Diencephalon (tissue), 1 donor: ENCODE measurements at places on chromosomes 1 and 21. TPM values are rescaled to one million over a fixed set of nuclear protein-coding genes. Genes with fewer than 3 reads are reported as not detected.

HJV gene
- total RNA-seq = 0.23 TPM

GPR3 gene
- 0.69 TPM for total RNA-seq

UBXN11 gene
- 9.9 TPM for total RNA-seq

GIPC2 gene
- 0.46 TPM for total RNA-seq

WNT3A gene
- total RNA-seq = not detected

SYT6 gene
- 19.1 TPM for total RNA-seq

RHCE gene
- total RNA-seq = 1.4 TPM

KRTAP7-1 gene
- total RNA-seq = not detected

FOXD2 gene
- total RNA-seq = 0.46 TPM

LCK gene
- total RNA-seq = 0.23 TPM

FMOD gene
- total RNA-seq = 0.92 TPM

PPIAL4G gene
- total RNA-seq = 0.46 TPM

DTL gene
- 5.5 TPM for total RNA-seq

MX2 gene
- 1.2 TPM for total RNA-seq

TFF2 gene
- not detected for total RNA-seq

SLC25A34 gene
- 0.23 TPM for total RNA-seq

PDZK1IP1 gene
- total RNA-seq = not detected

CD84 gene
- 4.4 TPM for total RNA-seq

FMO4 gene
- 0.46 TPM for total RNA-seq

TSHB gene
- total RNA-seq = not detected

OR2T11 gene
- total RNA-seq = not detected

CD34 gene
- total RNA-seq = 1.8 TPM

COL24A1 gene
- total RNA-seq = 3.2 TPM

PTPN22 gene
- 0.92 TPM for total RNA-seq

CA6 gene
- total RNA-seq = not detected

USH2A gene
- total RNA-seq = 1.4 TPM

MAP10 gene
- 8.1 TPM for total RNA-seq

LORICRIN gene
- total RNA-seq = 0.69 TPM

ANGPTL3 gene
- not detected for total RNA-seq

S100A3 gene
- not detected for total RNA-seq

APCS gene
- total RNA-seq = not detected

PDZK1 gene
- 1.8 TPM for total RNA-seq

ANGPTL1 gene
- total RNA-seq = 1.8 TPM
